Hematopoietic multipotent progenitor cell treated with erythropoietin and hydrocortisone succinate and interleukin-3 and kit ligand, for 4 days (in vitro differentiated cells): ENCODE measurements at places on chromosomes 2 and 18.

GRCh38 chr2:25343187-25343825, 1.6 kb upstream of the DNMT3A start:
- no peak for DNase-seq

GRCh38 chr2:112542984-112543661, 858 bp downstream of the POLR1B start:
- peak; percentile 55 for DNase-seq

- no peak for DNase-seq
Observed at GRCh38 chr2:136376211-136376610, 258.3 kb upstream of the CXCR4 start.

DNA sequence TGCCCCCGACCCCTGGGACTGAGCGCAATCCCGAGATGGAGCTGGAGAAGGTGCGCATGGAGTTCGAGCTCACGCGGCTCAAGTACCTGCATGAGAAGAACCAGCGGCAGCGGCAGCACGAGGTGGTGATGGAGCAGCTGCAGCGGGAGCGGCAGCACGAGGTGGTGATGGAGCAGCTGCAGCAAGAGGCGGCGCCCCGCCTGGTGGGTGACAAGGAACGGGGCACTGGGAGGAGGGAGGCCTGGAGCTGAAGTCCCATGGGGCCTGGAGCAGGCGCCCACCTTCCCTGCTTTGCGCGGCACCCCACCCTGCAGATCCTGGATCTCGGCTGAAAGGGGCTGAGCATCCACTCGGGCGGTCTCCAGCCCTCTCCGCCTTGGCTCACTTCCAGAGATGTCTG, 1.2 kb downstream of the TMEM247 start:
- DNase-seq, result no peak

- peak; percentile 33 for DNase-seq
Observed at GRCh38 chr2:29202819-29203495, 87.7 kb downstream of the CLIP4 start.

DNA sequence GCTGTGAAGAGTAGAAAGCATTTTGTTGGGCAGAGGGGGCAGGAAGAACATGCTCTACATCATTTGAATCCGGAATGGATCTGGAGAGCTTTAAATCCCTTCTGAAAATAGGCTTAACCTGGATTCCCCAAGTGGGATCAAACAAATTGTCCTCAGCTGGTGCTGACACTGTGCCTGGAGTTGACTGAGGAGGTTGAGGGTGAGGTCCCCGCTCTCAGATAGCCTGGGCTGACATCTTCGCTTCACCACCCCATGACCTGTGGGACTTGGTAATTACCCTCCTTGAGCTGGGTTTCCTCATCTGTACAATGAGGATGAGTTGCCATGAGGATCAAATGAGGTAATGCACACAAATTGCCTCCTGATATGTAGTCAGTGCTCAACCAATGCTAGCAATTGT, 117.8 kb upstream of the SMAD2 start:
- DNase-seq, result no peak

DNA sequence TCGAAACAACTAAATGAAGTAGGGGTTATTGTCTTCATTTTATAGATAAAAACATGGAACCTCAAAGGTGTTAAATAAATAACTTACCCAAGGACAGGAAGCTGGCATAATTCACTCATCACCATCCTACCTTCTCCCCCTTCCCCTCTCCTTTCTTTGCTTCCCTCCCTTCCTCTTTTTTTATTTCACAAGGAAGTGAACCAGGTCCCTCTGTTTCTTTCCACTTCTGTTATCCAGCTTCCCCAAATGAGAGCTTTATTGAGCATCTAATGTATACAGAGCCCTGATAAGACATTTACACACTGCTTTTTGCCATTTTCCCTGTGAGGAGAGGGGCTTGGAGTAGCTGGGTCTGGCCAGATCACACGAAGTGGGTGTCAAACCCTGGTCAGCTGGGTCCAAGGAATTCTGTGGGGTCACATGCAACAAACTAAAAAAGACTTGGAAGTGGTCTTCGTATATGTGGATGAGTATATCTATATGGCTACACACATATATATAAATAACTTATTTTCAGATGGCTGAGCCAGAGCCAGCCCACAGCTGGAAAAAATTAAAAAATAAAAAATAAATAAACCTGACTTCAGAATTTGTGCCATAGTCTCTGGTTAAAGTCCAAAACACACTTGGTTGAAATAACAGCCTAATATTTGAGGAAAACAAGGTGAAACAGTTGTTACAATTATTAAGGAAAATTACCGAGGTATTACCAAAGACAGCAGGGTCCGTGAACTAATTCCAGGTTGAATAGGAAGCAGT, 49.3 kb upstream of the FOSL2 start:
- DNase-seq, result no peak

GRCh38 chr18:75169411-75169810, 39.5 kb downstream of the PTGR3 start:
- DNase-seq, result no peak

DNA sequence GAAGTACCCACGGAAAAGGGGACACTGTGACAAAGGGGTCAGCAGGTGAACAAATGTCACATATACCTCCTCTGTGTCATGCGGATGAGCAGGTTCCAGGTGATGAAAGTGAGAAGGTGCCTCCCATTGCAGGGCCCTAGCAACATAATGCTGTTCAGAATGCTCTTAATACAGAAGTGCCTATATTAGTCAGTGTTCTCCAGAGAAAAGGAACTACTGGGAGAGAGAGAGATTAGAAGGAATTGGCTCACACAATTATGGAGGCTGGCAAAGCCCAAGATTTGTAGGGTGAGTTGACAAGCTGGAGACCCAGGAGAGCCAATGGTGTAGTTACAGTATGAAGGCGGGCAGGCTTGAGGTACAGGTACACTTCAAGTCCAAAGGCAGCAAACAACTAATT, 98.1 kb upstream of the CDC42EP3 start:
- no peak for DNase-seq

GRCh38 chr2:211454679-211455078, 898.3 kb downstream of the CPS1 start:
- no peak for DNase-seq

- DNase-seq, result no peak
Observed at GRCh38 chr18:35071819-35072247, 30.6 kb downstream of the MAPRE2 start.

GRCh38 chr2:117702098-117702497, 112.4 kb upstream of the DDX18 start:
- no peak for DNase-seq

DNA sequence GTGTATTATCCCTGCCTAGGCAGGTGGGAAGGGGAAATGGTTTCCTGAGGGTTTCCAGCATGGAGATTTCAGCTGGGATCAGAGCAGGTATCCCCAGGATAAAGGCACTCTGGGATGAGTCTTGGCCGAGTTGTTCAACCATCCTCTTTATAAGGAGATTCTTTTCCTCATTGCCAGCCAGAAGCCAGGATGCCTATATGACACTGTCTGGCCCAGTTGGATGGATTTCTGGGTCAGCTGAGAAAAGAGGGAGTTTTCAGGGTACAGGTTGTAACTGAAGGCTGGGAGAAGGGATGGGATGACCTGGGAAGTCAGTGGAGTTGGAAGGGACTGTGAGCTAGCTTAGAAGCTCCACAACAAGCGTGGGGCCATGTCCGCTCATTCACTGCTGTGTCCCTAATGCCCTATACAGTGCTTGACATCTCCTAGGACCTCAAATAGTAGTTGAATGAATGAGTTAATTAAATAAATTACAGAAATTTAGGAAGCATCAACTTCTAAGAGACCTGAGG, 8.3 kb downstream of the RHOB start:
- no peak for DNase-seq

DNA sequence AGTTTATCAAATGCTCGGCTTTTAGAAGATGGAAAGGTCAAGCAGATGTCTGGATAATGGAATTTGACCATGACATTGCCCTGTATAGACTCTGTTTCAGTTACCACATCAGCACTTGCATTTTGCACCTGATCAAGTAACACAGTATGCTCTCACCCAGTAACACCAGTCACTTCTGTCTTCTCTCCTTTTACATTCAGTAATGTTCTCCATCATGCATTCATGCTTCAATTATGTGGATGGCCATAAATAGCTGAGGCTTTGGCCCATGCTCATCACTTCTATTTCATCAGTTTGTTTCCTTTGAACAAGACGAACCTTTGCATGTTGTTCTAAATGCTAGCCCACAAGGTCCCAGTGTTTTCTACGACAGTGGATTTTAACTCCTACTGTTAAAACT, 322.9 kb upstream of the ACVR2A start:
- DNase-seq, result no peak

DNA sequence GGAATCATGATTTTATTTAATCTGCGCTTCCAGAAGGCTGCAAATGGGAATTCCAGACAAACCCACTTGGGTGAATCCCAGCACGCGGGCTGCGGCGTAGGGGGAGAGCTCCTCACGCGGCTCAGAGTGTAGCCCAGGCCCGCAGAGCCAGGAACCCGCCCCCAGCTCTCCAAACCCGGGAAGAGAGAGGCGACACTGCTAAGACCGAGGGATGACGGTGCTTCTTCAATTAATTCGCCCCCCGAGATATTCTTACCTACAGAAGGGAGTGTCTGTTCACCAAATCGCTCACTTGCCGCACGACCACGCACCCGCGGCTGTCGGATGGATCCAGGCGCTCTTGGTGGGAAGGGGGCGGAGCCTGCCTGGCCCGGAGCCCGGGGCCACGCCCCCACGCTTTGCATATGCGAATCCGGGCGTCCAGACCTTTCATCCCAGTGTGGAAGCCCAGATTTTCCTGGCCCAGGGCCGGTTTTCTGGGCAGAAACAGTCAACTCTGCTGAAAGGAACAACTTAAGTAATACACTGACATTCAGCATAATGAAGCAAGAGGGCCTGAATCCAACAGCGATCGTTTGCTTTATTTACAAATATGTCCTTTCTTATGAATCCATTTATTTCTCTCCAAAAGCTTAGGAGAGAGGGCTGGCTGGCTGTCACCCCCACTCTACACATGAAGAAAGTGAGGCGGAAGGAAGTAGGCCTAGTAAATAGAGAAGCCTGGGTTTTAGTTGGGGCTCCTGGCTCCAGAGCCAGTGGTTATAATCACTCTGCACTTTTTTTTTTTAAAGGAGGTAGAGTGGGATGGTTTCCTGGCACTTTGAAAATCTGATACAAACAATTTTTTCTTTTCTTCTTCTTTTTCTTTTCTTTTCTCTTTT, at the start of gene SLC19A3:
TSS of gene SLC19A3 (minus strand) at position 342 of the 881 bp plus-strand sequence. CDS start 15,710 bp downstream, outside the sequence.
- DNase-seq, result peak; percentile 20

- no peak for DNase-seq
Observed at GRCh38 chr18:9354256-9354655, 19.7 kb downstream of the TWSG1 start.

GRCh38 chr18:76390452-76391035, 104.5 kb downstream of the ZNF516 start:
- no peak for DNase-seq

GRCh38 chr2:164906947-164907346, 48.4 kb downstream of the SLC38A11 start:
- DNase-seq, result no peak

GRCh38 chr2:45823723-45824206, 172.3 kb downstream of the PRKCE start:
- no peak for DNase-seq

GRCh38 chr2:42053482-42053790, 5.6 kb downstream of the PKDCC start:
- no peak for DNase-seq

- DNase-seq, result no peak
Observed at GRCh38 chr2:209505410-209505809, 81.6 kb downstream of the MAP2 start.

GRCh38 chr2:17543848-17544247, 3.4 kb downstream of the VSNL1 start:
- no peak for DNase-seq
